NCI-H2107 (cell line): ENCODE measurements at places on chromosomes 4 and X.

DNA sequence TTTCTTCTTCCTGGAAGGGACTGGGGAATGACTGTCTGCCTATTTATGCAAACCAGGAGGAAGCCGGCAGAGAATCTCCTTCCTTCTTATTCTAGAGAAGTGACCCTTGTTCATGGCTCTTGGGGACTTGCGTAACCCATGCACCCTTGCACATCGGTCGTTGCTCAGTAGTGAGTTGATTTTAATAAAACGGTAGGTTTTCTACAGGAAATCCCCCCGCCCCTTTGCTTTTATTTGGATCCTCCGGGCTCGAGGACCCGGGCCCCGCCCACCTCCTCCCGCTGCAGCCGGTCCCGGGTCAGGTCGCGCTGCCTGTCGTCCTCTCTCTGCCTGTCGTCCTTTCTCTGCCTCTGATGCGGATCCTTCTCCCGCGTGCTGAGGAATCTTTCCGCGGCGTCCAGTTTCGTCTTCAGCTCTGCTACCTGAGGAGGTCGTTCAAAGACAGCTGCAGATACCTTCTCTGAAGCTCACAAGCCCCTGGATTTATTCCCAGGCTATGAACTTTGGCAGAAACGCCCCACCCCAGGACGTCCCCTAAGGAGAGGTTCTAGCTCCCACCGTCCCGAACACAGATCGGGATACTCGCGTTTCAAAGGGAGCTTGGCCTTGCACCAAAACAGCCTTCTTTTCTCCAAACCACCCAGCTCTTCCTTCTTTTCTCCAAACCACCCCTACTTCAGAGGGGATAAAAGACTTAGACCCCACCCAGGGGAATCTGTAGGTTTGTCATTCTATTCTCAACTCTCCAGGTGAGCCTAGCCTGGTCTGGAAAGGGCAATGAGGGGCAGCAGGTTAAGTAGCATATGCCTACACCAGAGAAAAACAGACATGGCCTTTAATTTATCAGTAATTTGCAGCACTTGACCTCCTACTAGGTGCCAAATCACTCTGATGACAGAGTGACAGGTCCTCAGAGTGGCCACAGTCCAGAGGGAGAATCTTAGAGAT, 7.0 kb downstream of the TNIP3 start:
- DNase-seq, result no peak

- DNase-seq, result no peak
Observed at GRCh38 chr4:37138019-37138653, 106.4 kb upstream of the NWD2 start.

DNA sequence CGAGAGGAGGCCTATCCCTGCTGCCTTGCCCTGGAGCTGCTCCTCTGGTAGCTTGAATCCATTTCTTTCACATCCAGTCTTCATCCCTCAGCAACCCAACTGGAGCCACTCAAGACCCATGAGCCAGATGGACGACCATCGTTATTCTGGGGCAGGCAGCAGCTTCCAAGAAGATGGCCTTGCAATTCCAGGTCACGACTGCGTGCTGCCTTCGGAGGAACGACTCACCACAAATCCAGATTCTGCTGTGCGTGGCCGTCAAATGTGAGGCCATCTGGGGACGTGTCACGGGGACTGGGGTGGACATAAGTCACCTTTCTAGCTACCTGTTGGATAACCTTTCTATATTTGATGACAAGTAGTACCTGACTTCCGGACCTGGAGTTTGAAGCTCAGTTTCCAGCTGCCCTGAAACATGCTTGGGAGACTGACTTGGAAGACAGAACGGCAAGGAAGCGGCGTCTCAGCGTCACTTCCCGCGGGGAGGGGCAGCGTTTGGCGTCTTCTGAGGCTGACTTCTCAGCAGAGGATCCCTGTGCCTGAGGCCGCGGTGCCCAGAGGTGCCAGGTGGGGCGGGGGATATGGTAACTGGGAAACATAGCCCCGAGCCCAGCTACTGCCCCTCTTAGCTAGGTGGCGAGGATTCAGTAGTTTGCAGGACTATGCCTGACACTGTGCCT, 11.7 kb upstream of the TMEM271 start:
- no peak for DNase-seq

DNA sequence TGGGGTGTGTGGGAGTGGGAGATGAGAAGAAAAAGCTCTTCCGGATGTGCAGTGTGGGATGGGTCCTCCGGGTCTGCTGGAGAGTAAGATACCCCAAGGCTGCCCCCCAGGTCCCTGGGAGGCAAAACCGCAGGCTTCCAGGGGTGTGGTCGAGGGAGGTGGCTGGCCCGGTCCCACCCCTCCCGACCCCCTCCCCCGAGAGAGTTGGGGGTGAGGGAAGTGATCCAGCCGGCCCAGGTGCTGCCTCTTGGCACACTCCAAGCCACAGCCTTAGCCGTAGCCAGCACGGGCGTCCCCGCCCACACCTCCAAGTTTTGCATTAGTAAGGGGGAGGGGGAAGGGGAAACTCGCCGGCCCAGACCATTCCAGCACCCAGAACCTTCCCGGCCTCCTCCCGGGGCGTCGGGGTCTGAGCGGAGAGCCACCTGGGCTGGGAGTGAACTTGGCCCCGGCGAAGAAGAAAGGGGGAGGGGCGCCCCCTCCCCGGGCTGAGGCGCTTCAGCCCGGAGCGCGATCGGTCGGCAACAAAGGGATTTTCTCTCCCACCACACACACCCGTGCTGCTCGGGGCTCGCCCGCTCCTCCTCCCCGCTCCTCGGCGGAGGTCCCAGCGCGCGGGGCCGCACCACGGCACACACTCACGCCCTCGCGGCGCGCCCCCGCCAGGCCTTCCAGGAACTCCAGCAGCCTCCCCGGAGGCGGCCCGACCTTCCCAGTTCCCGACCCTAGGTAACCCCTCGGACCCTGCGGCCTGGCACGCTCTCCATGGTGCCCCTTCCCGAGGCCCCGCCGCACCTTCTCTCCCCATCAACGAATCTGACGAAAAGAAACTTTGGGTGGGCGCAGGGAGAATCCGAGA, 14.4 kb downstream of the BCOR start:
- DNase-seq, result no peak

DNA sequence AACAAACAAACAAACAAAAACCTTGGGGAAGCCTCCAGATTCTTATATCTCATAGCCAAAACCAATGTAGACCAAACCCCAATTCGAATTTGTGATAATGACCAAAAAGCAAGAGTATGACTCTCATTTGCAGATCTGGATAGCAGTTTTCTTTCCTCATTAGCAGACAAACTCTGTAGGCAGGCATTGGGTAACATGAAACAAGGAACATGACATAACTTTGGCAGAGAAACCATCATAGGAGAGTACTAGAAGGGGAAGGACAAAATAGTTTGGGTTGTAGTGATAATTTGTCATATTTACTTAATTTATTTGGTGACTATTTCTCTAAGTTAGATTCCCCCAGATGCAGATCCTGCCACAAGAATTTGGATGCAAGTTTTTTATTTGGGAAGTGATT, 187.8 kb downstream of the MID1IP1 start:
- DNase-seq, result no peak

- DNase-seq, result no peak
Observed at GRCh38 chr4:40409835-40410234, 74.7 kb downstream of the CHRNA9 start.

- no peak for DNase-seq
Observed at GRCh38 chr4:183832776-183833450, 72.2 kb upstream of the STOX2 start.

DNA sequence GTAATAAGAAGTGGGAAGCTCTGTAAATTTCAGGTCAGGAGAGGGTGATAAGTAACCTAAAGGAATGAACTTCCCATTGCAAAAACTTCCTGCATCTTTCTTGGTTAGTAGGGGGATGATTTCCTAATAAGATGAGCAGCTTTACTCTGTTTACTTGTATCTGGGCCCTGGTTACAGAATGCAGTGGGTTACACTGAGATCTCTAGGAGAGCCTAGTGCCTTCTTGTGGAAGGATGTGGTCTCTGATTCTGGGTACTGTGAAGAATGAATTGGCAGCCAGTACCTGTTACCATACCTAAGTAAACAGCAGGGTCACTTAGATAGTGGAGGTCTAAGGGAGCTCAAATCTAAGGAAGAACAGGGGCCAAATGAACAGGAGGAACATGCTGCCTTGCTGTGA, 320.6 kb downstream of the ARHGAP10 start:
- no peak for DNase-seq

GRCh38 chr4:15469402-15470127, at the start of gene CC2D2A:
TSS of gene CC2D2A (plus strand) at chr4:15469882. CDS start at chr4:15475933, 6,051 bp downstream.
- DNase-seq, result no peak

DNA sequence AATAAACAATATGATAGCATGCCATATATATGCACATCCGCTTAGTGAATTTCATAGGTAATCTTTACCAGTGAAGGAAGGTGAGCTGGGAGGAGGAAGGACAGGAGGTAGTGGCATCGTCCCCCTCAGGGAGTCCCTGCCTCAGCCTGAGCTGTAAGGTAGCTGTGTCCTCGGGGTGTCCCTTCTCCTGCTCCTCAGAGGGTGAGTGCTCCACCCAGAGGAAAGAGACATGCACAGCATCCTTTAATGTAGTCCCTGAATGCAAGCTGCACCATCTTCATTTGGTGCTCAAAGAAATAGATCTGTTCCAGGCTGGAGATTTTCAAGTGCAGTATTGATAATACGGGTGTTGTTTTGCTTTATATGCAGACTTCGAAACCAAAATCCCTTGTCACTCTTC, 330.4 kb upstream of the SFRP2 start:
- no peak for DNase-seq

DNA sequence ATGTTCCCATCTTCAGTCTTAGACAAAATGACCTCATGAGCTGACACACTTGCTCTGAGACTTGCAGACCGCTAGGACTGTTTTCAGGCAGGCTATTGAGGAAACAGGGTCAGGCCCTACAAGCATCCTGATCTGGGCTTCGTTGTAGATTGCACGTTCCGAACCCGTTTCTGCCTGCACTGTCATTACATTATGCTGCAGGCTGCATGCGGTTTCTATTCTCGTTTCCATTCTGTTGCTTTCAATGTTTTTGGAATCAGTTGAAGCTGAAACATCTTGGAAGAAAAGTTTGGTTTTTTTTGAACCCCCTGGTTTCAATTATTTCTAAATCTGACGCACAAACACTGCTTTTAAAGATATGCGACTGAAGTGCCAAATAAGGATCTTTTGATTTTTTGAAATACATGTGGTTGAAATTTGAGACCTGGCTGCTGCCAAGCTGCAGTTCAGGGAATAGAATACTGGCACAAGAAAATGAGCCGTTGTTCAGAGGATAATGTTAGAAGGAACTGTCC, 716.1 kb upstream of the INTU start:
- DNase-seq, result no peak

- no peak for DNase-seq
Observed at GRCh38 chr4:98113012-98113411, 30.3 kb downstream of the STPG2 start.

- no peak for DNase-seq
Observed at GRCh38 chrX:4094926-4095325, 381.5 kb upstream of the PRKX start.

DNA sequence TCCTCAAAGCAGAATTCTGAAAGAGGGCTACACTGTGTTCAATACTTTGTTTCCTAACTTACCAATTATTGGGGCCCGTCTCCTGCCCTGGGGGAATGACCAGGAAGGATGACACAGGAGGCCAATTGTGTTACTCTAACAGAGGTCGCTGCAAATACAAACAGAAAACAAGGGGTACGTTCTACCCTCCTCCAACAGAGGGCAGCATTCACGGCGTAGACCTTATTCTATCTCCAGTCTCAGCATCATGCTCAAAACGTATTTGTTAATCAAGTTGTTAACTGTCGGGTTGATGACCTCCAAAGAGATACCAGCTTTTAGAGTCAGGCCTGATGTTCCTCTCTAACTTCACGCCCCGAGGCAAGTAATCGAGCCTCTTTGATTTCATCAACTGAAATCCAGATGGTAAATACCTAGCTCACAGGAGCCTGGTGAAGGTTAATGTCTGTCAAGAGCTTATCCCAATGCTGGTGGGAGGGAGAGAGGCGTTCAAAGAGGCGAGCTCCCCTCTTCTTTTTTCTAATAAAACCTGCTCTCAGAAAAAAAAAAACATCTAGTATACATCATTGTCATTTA, 181.0 kb upstream of the KCNIP4 start:
- DNase-seq, result no peak

DNA sequence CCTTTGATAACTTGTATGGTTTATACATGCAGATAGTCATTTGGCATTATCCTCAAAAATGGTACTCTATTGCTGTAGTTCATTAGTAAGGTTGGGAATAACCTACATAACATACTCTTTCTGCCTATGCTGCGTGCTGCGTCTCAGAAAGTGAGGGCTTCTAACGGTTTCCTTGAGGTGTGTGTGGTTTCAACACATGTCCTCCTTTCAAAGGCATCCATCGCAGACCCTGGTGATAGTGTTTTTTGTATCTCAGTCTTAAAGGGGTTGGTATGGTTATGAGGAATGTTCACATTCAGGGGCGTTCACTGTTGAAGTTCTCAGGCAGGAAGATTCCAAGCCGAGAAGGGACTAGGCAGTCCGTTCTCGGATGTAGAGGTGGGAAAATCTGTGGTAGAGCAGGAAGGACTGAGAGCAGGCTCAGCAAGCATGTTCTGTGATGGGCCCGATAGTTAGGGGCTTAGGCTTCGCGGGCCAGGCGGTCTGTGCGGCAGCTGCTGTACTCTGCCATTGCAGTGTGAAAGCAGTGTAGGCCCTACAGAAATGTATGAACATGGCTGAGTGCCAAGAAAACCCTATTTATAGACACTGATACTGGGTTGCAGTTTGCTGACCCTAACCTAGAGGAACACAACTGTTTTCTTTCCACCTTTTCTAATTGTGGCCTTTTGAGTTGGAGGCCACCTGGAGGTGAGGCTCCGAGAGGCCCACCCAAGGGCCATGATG, 123.2 kb downstream of the GPR143 start:
- DNase-seq, result no peak

DNA sequence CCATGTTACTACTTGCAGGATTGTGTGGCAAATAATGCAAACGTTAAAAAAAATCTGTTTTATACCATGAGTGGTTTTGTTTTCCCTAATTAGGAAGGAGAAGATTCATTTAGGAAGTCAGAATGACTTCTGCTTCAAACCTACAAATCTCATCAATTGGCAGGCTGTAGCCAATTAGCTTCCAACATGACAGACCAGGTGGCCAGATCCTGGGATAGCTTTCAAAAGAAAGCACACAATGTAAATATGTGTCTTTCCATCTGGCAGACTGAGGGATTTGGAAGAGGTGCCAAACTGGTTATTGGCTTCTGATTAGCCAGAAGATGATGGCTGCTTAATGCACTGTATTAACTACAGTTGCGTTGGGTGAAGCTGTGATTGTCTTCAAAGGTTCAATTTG, 432.8 kb downstream of the ANKRD50 start:
- DNase-seq, result no peak

DNA sequence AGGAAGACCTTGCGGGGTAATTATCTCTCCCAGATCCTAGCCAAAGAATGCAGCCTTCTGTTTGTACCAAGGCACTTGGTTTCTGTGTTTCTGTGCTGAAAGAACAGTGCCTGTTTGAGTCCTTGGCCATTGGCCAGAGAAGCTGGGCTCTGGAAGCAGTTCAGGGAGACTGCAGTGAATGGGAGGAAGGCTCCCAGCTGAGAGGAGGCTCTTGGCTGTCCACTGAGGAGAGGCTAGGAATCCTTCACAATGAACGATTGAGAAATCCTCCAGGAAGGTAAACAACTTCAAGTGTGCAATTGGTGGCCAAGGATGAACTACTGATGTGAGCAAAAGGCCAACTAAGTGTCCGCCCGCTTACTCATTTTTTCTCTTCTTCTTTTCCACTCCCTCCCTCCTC, 61.3 kb downstream of the HS3ST1 start:
- no peak for DNase-seq
